ENCODE measurements at places on chromosomes 5 and 9.

DNA sequence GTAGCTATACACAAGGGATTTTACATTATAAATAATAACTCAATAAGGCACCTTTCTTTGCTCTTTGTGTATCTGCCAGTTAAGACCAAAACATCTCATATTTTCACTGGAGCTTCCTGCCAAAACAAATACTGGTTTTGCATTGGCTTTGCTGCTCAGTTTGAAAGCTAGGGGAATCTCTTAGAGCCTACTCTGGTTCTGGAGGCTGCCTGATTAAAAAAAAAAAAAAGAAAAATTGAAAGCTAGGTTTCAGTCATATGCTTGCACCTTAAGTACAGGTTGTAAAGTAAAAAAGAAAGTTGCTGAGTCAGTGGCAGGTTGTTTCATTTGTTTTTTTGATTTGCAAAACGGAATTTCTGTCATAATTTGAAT lies 2.3 kb downstream of the DENND4C start:
- DNase-seq: no peak

- DNase-seq: no peak
Measured at GRCh38 chr5:122137702-122138101, 8.4 kb downstream of the ZNF474 start.

- no peak for DNase-seq
Measured at GRCh38 chr9:79023134-79023580, 548.6 kb upstream of the TLE4 start.

DNA sequence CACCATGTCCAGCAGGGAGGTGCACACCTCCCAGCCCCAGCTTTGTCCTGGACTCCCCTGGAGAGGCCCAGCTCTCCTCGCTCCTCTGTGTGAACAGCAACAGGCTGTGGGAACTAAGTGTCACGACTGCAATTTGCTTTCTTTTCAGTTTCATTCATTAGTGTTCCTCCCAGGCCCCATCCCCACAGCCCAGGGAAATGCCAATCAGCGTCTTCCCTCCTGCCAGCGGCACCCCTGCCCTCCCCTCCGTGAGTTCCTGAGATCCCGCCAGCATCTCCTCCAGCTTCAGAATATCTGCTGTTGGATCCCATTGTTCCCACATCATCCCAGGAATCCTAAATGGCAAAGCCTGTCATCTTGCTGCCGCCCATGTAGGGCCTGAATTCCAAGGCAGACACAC lies 13.1 kb upstream of the RPL26L1 start:
- no peak for DNase-seq

DNA sequence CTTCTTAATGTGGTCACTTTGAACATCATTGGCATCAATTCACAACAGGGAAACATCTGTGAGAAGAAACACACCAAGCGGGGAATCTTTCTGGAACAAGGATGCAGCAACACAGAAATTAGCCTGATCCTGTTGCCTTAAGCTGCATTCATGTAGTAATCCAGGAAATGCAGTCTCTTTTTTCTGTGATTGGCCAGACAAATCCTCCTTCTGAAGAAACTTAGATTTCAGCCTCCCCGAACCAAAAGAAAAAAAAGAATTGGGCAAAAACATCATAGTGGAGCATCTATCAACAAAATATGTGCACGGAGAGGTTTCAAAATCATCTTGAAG lies 7.2 kb upstream of the XPA start:
- DNase-seq: no peak

- no peak for DNase-seq
Measured at GRCh38 chr9:14288433-14288832, 25.5 kb downstream of the NFIB start.

GRCh38 chr5:40784027-40784653 lies 14.0 kb downstream of the PRKAA1 start:
- DNase-seq: no peak

- DNase-seq: peak; percentile 67
Measured at GRCh38 chr5:16489322-16489791, 23.8 kb upstream of the ZNF622 start.

GRCh38 chr9:76921165-76921564 lies 15.3 kb upstream of the PRUNE2 start:
- DNase-seq: no peak

- no peak for DNase-seq
Measured at GRCh38 chr9:109017061-109017460, 3.8 kb upstream of the CTNNAL1 start.

GRCh38 chr9:93232388-93232960 lies 48.5 kb downstream of the WNK2 start:
- no peak for DNase-seq

GRCh38 chr5:103498211-103498610 lies 64.4 kb downstream of the NUDT12 start:
- no peak for DNase-seq

DNA sequence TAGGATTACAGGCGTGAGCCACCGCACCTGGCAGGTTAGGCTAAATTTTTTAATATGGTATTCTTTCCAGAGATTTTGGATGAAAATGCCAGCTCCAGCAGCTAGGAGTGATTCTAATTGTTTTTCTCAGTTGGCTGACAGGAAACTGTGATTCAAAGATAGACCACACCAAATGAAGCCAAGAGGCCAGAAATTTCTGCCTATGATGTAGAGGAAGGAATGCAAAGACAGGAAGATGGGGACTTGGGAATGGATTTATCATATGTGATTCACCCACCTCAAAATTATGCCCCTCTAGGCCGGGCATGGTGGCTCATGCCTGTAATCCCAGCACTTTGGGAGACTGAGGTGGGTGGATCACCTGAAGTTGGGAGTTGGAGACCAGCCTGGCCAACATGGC lies 53.3 kb downstream of the UGCG start:
- DNase-seq: no peak

GRCh38 chr5:135399794-135400542 lies 937 bp upstream of the MACROH2A1 start:
- DNase-seq: no peak

DNA sequence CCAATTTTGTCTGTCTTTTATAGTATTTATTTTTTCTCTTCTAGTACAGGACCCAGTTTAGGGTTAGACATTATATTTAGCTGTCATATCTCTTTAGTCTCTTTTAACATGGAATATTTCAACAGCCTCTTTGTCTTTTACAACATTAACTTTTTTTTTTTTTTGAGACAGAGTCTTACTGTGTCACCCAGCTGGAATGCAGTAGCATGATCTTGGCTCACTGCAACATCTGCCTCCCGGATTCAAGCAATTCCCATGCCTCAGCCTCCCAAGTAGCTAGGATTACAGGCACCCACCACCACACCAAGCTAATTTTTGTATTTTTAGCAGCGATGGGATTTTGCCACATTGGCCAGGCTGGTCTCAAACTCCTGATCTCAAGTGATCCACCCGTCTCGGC lies 90.1 kb downstream of the ADAMTS6 start:
- no peak for DNase-seq

DNA sequence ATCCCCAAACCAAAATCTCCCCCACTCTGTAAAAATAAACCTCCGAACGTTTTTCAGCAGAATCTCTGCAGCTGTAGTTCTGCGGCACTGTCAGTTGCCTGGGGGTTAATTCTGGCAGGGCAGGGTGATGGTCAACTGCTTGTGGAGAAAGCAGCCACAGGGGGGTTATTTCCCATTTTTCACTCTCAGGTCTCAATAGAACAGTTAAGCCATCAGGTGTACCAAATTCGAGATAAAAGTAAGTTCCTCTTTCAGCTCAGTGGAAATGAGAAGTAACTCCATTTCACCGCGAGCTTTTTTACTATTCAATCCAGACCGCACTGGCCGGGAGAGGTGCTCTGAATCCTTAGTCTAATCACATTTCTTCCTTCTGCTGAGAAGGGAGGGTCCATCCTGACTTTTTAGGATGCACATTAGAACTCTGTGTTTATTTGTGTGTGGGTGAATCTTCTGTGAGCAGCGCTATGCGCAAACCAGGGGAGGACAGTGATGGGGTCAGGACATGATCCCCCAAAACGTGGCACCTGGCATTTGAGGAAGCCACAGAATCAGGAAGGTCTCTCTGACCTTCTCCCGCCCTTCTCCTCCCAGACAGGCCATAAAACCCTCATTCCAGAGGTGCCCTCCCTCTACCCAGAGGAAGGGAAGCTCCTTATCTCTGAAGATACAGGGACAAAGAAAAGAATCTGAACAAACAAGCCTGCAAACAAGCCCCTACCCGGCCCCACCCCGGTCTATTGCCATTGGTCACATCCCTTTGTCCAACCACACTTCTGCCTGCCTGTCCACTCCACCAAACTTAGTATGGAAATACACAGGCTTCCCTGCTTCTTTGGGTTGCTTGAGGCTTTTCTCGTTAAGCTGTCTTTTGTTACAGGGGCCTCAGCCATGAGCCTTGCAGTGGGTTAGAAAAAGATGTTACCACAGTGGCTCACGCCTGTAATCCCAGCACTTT lies 229.0 kb downstream of the ROR2 start:
- no peak for DNase-seq

DNA sequence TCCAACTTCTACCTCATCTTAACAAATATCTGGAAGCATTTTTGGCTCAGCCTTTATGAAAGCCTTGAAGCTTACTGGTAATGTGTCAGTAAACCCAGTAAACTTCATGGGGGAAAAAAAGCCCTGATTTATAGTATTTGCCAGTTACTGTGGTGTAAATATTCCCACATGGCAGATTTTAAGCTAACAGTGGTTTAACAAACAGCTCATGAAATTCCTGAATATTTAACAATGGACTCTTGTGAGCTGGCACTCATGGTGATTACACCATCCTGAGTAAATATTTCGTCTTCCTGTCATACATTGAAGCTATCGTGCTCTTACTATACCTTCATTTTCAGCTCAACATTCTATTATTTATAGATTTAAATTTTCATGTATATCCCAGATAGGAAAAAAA lies 57.0 kb upstream of the ACOT12 start:
- DNase-seq: no peak

- no peak for DNase-seq
Measured at GRCh38 chr5:93589152-93589828, 6.3 kb downstream of the NR2F1 start.

DNA sequence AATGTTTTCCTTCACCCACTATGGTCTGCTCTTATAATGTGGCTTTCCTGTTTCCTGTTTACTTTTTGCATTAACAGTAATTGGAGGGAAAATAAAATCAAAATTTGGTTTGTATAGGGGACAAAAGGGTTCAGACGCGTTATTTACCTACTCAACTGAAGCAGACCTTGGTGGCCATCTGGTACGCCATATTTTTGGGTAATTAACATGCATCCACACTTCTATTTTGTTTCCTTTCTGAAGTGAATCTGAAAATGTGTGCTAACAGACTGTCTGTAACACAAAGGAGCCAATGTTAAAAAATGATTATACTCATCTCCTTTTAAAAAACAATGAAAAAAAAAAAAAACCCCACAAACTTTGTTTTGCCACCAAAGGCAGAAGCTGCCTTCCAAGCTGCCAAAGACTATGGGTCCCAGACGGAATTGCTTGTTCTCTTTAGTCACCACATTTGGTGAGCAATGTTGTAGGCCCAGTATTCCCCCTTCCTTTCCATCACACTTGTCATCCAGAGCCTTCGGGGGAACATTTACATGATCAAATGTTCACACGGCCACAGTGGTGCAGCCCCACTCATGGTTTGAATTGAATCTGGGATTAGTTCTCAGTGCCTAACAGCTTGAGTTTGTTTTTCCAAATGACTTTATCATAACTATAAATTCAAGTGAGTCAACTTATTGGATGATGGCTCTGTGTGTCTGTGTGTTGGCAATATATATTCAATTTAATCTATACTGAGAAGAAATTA lies 323.7 kb upstream of the CD180 start:
- DNase-seq: peak; percentile 16

DNA sequence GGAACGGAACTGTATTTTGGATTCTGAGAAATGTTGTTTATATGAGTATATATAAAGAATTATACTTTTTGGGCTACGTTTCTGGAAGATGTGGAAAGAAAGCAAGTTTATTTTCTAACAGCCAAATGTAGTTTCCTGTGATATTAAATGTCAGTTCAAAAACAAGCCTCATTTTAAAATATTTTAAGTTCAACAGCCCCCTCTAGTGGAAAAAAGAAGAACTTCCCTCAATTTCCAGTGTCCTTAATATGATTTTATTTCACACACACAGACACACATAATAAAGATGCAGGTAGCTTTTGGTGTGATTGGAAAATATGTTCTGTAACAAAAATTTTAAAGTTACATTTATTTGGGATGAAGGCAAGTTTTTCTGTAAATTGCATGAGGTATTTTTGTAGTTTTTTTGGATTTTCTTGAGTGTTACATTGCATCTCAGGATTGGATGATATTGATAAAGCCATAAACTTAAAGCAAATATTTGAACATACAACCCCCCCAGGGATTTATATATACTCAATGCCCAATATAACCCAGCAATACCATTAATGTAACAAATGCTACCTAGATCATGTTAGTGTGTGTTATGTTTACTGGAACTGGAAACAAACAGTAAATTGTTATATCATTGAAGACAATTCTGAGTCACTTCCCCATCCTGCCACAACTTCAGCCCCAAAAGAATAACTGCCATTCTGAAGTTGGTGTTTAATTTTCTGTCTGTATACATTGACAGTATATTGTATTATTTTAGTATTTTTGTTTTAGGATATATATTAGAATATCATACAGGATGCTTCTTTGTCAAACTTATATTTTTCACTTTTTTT lies 54.0 kb downstream of the CCDC171 start:
- peak; percentile 54 for DNase-seq

GRCh38 chr9:8346296-8346695 lies 546.7 kb upstream of the DMAC1 start:
- DNase-seq: no peak

DNA sequence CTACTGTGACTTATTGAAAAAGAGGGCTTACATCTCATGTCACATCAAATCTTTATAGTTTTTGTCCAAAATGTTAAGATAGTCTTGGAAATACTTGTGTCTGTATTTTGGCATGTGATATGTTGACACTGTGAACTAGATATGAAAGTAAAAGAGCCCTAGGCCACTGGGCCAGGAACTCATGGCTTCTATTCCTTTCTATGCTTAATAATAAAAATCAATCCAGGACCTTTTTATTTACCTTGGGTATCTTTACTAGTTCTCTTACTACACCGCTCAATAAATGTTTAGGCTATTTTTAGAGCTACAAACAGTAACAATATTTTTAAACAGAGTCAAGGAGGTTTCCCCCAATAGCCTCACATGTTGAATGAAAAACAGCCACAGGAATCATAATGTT lies 348.6 kb upstream of the SLC24A2 start:
- DNase-seq: no peak

All from NCI-H774 (cell line).